ENCODE measurements at places on chromosomes 16 and 17.

DNA sequence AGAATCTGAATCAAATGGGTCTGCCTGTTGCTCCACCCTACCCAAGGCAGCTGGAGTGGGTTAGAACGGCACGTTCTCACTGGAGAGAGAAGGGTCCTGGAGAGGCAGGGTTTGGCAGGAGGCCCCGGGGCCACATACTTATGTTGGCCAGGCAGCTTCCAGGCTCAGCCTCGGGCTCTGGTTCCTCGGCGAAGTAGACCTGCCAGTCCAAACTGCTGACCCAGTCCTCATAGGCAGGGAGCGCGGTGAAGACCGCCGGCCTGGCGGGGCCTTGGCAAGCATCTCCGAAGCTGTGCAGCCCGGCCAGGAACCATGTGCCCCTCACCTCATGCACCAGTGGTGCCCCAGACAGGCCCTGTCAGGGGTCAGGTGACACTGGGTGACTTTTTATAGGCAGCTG lies 4.8 kb downstream of the PRSS53 start:
- DNase-seq = no peak

DNA sequence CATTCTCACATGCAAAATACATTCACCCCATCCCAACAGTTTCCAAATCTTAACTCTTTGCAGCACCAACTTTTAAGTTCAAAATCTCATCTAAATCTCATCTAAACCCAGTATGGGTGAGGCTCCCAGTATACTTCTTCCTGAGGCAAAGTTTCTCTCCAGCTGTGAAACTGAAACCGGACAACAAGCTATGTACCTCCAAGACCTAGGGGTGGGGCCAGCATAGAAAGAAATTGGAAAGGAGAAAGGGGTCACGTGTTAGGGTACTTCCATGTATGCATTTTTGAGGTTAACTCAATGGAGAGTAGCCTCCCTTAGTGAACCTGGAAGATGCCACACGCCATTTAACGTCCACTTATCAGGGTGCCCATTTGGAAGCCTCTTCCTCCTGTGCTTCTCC lies 23.9 kb upstream of the LRRC75A start:
- no peak for DNase-seq

DNA sequence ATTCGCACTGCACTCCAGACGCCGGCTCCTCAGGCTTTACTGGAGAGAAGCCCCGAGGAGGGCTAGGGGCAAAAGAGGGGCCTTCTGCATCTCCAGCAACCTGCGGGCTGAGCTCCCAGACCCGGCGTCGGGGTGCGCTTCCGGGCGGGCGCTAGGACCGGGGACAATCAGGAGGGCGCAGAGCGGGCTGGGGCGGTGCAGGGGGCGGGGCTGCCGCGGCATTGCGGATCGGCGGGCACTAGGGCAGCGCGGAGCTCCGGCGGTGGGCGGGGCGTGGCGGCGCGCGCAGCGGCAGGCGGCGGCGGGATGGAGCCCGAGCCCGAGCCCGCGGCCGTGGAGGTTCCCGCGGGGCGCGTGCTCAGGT lies at the start of gene TSEN54:
TSEN54 (plus strand) TSS at position 274 of the 364 bp plus-strand sequence; CDS start at position 307, 33 bp downstream.
- DNase-seq = peak; percentile 88

DNA sequence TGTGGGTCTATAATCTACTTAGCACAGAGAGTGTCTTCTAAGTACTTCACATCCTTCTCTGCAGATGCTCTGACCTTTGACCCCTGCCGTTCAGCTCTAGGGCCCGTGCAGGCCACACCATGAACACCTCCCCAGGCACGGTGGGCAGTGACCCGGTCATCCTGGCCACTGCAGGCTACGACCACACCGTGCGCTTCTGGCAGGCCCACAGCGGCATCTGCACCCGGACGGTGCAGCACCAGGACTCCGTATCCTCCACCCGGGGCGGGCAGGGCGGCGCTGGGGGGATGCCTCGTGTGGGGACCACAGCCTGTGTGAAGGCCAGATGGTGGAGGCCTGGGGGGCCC lies 686 bp downstream of the MLST8 start:
- no peak for DNase-seq

DNA sequence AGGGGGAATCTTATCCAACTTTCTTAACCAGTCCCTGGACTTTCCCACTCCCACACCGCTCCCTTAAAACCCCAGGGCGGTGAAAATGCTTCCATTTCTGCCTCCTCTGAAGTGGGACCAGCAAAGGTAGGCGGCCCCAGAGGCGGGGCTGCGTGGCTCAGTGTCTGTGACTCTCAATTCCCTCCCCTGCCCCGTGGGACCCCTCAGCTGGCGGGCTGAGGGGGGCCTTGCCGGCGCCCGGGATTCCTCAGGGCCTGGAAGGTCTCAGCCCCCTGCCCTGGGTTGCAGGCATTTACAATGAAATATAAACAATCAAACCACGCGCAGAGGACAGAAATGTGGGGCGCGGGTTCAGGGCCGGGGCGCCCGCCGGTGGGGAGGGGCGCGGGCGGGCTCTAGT lies 3.6 kb downstream of the SOST start:
- no peak for DNase-seq

All from right atrium auricular region (tissue), 2 donors.